Glomerular endothelial cell (primary cell): ENCODE measurements at places on chromosomes 4 and X. TPM values are rescaled to one million over a fixed set of nuclear protein-coding genes. Genes with fewer than 3 reads are reported as not detected.
A peak's percentile ranks its signal among the peaks of the same experiment; 100 is the strongest.

The PAGE2 gene
- total RNA-seq, result not detected in 2 replicates

The LRRC66 gene
- 0.10 and 0.58 TPM in 2 replicates for total RNA-seq

The ZCCHC4 gene
- total RNA-seq, result 6.8 and 8.1 TPM in 2 replicates

The RTL3 gene
- 0.18 and 0.29 TPM in 2 replicates for total RNA-seq

The CXorf51B gene
- not detected in 2 replicates for total RNA-seq

The ASB9 gene
- 10.6 and 17.0 TPM in 2 replicates for total RNA-seq

The STS gene
- 8.9 and 11.9 TPM in 2 replicates for total RNA-seq

The GAB3 gene
- 6.8 and 8.0 TPM in 2 replicates for total RNA-seq

GRCh38 chrX:53682885-53683555, 3.5 kb downstream of the HUWE1 start:
- no peak for DNase-seq

- DNase-seq, result no peak
Measured at GRCh38 chr4:183831683-183832082, 73.4 kb upstream of the STOX2 start.

- no peak for DNase-seq
Measured at GRCh38 chrX:22105231-22105630, 73.1 kb downstream of the PHEX start.

- no peak for DNase-seq
Measured at GRCh38 chrX:113289503-113289902, 448.9 kb upstream of the AMOT start.

DNA sequence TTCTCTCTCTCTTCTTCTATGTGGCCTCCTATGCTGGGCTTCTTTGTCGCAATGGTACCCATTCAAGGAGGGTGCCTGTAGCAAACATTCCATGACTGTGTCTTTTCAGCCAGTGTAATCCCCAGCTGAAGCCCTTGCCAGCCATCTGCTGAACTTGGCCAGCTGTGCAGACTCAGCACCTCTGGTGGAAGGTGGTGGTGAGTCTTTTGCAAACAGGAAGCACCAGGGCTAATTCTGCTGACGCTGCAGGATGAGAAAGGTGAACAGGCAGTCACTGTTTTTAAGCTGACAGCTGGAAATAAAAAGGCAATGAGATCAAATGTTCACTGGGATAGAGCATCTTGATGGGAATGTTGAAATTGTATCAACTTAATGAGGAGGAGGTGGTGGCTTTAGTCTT, 298.7 kb upstream of the CLNK start:
- DNase-seq, result no peak

DNA sequence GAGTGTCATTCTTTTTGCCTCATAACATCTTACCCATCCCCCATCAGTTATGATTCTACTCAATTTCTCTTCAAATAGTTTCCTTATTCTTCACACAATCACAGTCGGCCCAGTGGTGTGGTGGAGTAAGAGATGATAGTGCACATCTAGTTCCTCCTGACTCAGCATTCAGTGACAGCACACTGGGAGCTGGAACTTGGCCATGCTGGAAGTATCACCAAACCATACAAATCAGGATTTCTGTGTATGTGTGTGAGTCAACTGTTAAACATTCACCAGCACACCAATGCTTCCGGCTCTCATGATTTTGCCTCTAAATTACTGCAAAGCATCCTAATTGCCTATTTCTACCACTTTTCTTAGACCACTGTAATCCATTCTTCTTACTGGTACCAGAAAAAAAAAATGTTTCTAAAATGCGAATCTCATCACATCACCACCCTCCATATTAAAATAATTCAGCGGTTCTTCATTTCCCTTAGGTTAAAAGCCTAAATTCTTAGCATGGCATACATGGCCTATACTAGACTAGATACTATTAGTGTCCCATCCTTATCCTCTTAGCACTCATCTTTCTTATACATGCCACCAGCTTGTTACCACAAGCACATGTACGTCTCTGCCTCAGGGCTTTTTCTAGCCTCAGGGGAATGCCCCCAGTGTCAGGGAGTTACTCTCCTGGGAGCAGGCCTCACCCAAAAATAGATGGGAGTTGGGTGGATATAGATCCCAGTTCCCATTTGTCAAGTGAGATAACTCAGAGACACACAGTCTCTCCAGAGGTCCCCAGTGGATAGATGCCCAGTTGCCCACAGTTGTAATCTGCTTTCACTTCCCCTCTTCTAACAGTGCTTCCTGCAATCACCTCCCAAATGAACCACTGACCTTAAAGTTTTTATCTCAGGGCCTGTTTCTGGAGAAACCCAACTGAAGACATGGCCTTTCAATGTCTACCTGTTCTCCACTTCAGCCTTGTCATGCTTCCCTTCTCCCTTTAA, 49.2 kb upstream of the DDX53 start:
- DNase-seq, result peak; percentile 18

DNA sequence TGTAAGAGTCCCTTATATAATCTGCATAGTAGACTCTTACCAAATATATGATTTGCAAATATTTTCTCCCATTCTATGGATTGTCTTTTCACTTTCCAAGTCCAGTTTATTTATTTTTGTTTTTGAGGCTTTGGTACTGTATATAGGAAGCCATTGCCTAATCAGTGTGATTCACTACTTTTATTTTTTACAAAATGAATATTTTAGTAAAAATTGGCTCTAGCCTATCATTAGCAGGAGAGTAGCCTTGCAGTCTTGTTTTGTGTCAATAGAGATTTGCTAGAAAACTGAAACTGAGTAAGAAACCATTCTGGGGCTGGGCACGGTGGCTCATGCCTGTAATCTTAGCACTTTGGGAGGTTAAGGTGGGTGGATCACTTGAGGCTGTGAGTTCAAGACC, 199.9 kb upstream of the MAB21L2 start:
- DNase-seq, result no peak

DNA sequence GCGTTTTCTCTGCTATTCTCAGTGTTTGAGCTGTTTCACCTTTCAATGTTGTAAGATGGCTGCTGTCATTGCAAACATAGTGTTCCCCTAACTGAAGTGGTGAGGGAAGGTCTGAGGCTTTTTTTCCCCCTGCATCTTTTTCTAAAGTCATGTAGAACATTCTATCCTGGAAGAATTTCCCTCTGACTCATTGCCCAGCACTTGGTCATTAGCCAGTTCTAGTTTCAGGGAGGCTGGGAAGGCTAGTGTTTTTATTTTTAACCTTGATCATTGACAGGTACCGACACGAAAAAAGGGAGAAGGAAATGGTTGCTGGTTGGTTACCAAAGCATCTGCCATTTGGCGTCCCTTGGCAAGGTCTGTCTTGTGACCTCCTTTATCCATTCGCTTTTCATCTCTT, 6.6 kb downstream of the LANCL3 start:
- DNase-seq, result no peak

DNA sequence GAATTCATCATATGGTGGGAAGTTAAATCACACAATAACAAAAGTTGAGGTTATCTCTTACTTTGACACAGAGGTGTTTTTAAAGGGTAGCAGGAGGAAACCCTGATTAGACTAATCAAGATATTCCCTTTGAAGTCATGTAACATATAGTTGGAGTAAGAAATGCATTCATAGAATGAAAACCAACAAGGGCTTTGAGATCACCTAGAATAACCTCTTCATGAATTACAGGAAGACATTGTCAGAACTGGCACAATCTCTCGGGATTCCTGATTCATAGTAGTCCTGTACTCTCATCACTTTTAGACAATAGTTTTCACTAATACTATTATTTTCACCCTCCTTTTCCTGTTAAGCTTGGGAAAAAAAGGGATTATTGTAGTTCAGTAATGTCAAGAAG, 170.2 kb downstream of the PPP3CA start:
- no peak for DNase-seq

- DNase-seq, result no peak
Measured at GRCh38 chrX:34379891-34380290, 247.8 kb upstream of the FAM47A start.

DNA sequence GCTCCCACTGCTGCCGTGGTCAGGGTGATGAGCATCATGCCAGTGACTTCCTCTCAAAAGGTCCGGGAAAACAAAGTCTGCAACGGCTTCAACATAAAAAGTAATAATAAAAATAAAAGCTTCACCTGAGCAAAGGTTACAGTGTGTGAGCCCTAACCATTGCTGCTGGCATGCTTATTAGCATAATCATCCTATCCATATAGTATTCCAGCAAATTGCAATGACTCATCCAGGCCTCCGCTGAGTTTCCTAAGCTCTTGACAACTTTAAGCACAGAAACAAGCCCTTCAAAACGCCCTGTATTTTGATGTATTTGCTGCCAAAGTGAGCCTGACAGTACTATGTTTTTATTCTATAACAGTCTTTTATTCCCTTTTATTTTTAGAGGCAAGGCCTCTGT, 100.5 kb downstream of the AASDH start:
- DNase-seq, result no peak

- no peak for DNase-seq
Measured at GRCh38 chrX:147315483-147315882, 500.9 kb upstream of the CXorf51A start.

- DNase-seq, result no peak
Measured at GRCh38 chr4:111957997-111958396, 187.3 kb upstream of the FAM241A start.

DNA sequence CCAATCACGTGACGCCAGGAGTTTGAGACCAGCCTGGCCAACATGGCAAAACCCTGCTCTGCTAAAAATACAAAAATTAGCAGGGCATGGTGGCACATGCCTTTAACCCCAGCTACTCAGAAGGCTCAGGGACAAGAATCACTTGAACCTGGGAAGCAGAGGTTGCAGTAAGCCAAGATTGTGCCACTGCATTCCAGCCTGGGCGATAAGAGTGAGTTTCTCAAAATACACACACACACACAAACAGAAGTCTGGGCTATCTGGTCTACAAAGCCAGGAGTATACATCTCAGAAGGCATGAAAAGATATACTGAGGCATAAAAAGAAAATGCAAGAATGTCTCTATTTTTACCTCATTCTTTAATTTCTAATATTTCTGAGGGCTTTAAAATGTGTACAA, 11.3 kb downstream of the YTHDC1 start:
- no peak for DNase-seq

- DNase-seq, result no peak
Measured at GRCh38 chr4:170940043-170940724, 850.4 kb upstream of the AADAT start.

- no peak for DNase-seq
Measured at GRCh38 chr4:177473991-177474390, 31.8 kb upstream of the AGA start.

DNA sequence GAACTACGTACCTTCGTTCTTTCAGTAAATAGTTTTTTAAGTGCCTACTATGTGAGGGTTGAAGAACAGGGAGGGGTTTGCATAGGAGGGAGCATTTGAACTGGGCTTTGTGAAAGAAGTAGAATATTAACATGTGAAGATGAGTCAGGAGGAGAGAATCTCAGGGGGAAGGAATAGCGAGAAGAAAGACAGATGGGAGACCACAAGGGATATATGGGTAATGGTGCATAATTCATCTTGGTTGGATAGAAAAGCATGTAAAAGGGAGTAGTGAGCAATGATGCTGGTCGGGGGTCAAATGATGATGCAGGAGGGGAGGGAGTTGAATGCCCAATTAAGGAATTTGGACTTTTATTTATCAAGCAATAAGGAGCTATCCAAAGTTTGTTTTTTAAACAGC, 52.7 kb downstream of the TMEM164 start:
- DNase-seq, result no peak

DNA sequence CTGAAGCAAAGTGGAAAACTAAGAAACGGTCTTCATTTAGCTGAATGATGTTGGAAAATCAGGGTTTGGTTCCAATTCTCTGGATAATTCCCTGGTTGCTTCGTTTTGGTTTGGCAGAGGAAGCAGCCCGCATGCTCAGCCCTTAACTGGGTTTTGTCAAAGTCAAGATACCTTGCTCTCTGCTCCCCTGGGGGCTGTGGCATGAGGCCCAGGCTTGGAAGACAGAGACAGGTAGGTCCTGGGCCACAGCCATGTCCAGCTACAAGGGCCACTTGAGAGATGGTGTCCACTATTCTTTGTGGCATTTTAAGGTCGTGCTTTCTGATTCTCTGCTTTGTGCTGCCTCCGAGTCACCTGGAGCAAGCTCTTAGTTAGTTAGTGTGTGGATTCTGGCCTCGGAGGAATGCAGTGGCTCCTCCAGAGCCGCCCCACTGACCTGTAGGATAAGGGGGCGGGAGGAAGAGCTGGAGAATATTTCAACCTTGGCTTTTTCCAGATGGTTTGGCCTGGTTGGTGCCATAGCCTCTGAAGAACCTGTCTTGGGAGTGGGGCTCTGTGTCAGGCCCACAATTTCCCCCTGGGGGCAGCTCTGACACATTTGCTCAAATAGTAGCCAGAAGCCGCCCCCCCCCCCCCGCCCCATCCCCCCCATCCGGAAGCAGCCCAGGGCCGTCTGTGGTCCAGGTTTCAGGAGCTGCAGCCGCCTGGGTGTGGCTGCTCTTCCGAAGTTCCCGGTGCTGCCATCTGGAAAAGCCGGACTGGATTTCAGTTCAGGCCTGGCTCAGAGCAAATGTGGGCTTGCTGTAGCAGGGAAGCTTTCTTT, 147.1 kb downstream of the NHS start:
- DNase-seq, result no peak

GRCh38 chrX:110665223-110666002, 130.2 kb downstream of the CHRDL1 start:
- no peak for DNase-seq

DNA sequence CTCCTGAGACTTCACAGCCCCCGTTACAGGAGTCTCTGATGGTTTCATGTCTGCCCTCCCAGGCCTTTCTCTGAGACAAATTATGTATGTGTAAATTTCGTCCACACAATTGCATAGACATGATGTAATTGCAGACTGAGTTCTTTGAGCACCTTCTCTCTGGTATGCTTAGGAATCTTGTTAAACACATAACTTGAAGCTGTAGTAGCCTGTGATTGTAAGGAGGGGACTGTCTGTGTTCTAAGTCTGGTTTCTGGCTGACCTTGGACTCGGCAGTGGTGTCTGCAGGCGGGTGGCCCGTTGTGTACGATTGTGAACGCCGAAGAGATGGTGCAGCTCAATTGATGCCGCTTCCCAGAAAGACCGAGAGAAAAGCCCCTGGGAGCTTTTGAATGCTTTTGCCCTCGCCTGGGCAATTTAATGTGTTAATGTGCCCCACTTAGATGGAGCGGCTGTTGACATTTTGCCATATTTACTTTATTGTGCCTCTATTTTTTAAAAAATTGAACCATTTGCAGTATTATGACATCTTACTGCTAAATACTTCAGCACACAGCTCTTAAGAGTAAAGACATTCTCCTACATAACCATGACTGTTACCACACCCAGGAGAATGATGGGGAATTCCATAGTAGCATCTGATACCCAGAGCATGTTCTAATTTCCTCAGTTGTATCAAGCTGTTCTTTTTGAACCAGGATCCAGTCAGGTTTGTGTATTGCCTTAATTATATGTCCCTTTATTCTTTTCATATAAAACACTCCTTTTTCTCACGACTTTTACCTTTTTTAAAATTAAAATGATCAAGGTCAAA, 58.4 kb upstream of the TADA2B start:
- no peak for DNase-seq
